Glomerular endothelial cell (primary cell): ENCODE measurements at places on chromosomes 16 and 17. TPM values are rescaled to one million over a fixed set of nuclear protein-coding genes. Genes with fewer than 3 reads are reported as not detected.
A peak's percentile ranks its signal among the peaks of the same experiment; 100 is the strongest.

GRCh38 chr16:717450-718245, 2.7 kb downstream of the METRN start:
- no peak for DNase-seq

- peak; percentile 37 for DNase-seq
Observed at GRCh38 chr17:17440010-17440843, 36.6 kb upstream of the MED9 start.

Gene CA7
- total RNA-seq, result not detected in 2 replicates

Gene AKTIP
- 30.0 and 39.9 TPM in 2 replicates for total RNA-seq

Gene KRT33A
- total RNA-seq, result not detected in 2 replicates

- DNase-seq, result no peak
Observed at GRCh38 chr17:58089111-58089510, 5.9 kb downstream of the DYNLL2 start.

DNA sequence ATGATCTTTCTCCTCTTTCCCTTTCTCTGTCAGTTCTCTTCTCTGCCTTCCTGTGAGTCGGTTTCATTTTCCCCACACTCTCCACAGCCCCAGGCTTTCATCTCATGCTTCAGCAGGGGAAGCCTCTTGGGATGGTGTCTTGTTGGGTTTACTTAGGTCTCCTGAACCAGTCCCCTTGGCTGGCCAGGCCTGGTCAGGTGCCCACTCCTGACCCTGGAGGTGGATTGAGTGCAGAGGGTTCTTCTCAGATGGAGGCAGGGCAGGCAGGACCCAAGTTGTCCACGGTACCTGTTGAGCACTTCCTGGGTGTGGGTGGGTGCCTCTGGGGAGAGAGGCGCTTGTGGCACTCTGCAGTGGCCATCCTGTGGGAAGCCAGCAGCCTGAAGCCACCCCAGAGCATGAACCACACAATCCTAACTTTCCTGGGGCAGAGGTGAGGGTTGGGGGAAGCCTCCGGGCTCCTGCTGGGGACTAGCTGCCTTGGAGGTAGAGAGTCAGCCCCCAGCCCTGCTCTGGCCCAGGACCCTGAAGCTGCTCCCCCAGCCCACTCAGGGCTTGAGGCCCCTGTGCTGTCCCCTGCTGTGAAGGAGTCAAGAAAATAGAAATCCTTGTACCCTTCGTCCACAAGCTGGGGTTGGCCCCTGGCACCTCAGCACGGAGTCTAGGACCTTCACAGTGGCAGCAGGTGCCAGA, 2.0 kb upstream of the RAP1GAP2 start:
- no peak for DNase-seq

DNA sequence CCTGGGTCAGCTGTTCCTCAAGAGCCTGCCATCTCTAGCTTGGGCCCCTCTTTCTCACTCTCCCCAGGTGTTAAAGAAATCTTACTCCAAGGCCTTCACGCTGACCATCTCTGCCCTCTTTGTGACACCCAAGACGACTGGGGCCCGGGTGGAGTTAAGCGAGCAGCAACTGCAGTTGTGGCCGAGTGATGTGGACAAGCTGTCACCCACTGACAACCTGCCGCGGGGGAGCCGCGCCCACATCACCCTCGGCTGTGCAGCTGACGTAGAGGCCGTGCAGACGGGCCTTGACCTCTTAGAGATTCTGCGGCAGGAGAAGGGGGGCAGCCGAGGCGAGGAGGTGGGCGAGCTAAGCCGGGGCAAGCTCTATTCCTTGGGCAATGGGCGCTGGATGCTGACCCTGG, 6.8 kb downstream of the CNP start:
- no peak for DNase-seq

DNA sequence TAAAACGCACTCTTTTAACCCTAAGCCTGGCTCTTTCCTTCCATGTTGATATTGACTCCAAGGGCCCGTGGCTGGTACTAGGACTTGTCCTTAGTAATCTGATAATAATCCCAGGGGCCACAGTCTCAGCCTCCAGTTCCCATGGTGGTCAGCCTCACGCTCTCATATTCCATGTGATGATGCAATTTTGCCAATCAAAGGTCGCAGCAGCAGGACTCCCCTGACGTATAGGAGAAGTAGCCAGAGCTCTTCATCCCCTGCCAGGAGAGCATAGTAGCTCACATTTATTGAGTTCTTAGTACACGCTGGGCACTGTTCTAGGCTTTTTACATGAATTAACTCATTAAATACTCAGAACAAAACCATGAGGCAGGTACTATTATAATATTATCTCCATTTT, 42.4 kb downstream of the CD300LF start:
- no peak for DNase-seq

Gene SLC43A2
- 29.5 and 48.9 TPM in 2 replicates for total RNA-seq

GRCh38 chr17:70808596-70808995, 639.3 kb downstream of the KCNJ2 start:
- no peak for DNase-seq

Gene ZFHX3
- 13.6 and 19.8 TPM in 2 replicates for total RNA-seq

DNA sequence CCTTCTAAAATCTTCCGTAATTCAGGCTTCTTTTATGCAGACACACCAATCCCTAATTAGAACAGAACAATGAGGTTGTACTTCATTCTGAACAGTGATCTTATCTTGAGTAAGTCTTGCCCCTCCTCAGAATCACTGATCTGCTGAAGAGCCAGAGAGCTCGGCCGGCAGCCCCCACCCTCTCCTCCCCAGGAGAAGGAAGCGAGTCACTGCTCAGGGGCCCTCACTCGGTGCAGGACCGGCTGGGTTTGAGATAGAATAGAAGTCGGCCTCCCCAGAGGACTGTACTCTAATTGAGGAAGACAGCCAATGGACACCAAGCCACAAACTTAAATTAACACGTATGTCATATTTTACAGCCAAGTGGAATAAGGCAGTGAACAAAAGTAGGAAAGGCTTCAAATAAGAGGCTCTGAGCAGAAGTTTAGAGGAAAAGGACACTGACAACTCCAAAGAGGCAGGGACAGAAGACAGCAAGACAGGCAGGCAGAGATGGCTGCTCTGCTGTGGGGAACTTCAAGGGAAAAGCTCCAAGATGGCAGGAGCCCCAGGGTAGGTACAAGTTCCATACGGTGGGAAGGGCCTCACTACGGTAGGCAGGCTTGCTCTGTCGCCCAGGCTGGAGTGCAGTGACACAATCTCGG, 18.6 kb downstream of the CREBBP start:
- no peak for DNase-seq

- peak; percentile 52 for DNase-seq
Observed at GRCh38 chr16:21103941-21104860, 46.4 kb downstream of the DNAH3 start.

- DNase-seq, result no peak
Observed at GRCh38 chr16:2775131-2775716, 1.9 kb downstream of the ELOB start.

Gene TRIM72
- not detected in 2 replicates for total RNA-seq

Gene PRPSAP1
- 79.1 and 87.6 TPM in 2 replicates for total RNA-seq

GRCh38 chr17:49576917-49577649, 1.4 kb downstream of the NXPH3 start:
- no peak for DNase-seq

Gene HS3ST2
- not detected in 2 replicates for total RNA-seq

Gene DECR2
- total RNA-seq, result 29.1 and 35.9 TPM in 2 replicates

GRCh38 chr17:14923981-14924380, 341.1 kb downstream of the PMP22 start:
- no peak for DNase-seq

Gene HS3ST4
- not detected in 2 replicates for total RNA-seq

DNA sequence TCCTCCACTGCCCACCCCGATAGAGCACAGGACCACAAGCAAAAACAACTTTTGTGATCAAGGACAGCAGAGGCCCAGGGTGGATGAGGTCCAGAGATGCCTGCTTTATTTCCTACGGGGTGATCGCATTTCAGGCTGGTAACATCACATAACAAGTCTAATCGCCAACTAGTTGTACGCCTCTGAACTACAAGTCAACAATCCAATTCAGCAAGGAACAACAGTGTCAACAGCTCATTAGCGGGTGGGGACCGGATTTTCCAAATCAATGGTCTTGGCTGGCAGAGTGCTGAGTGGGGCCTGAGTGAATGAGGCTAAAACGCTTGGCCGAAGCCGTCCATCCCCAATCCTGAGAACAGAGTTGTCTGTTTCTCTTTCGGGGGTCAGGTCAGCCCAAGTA, 17.1 kb downstream of the MRM3 start:
- DNase-seq, result no peak

GRCh38 chr16:84673203-84673535, 24.9 kb downstream of the KLHL36 start:
- no peak for DNase-seq

Gene CBFA2T3
- 0.05 and 0.23 TPM in 2 replicates for total RNA-seq

DNA sequence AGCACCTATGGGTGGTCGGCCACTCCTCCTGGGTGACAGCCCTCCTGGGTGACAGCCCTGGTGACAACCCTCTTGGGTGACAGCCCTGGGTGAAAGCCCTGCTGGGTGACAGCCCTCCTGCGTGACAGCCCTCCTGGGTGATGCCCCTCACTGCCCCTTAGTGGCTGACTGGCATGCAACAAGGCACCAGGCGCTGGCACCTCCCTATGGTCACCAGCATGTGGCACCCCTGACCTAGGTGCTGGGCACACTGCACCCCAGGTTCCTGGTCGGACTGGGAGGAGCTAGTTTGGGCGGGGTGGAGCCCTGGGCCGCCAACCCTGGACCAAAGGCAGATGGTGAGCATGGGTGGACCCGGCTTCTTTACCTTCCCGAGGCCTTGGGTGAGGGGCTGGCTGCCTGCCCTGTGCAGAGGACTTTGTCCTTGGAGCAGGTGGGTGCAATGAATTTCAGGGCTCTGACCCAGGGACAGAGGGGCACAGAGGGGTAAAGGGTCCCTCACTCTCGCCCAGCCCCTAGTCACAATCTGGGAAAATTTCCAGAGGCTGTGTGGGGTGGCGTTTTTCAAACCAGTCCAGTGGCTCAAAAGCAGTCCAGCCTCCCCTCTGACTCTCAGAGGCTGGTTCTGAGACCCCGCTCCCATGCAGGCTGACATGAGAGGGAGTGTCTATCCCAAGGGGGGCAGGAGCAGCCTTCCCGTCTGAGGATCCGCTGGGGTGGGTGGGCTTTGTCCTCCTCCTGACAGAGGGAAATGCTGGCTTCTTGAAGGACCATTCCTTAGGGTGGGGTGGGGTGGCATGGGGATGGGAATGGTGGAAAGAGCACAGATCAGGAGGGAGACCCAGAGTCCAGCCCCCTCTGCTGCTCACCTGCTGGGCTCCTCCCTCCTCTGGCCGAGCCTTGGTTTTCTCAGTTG, 25.9 kb upstream of the TNFRSF13B start:
- no peak for DNase-seq

DNA sequence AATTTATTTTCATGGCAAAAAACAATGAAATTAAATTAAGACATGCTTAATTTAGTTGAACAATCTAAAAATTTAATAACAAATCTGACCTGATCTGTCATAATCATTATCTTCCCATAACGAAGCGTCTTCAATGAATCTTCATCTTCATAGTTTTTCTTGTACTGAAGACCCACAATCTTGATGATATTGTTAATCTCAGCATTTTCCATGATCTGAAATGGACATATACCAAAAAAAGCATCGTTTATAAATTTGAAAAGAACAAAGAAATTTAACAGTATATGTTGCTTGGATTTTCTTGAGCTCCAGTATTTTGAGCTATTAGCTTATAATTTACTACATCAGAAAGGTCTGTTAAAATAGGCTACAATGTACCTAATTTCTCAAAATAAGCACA, 10.2 kb downstream of the TOP2A start:
- DNase-seq, result no peak

GRCh38 chr16:70253291-70254106, 1.8 kb upstream of the EXOSC6 start:
- DNase-seq, result no peak

GRCh38 chr16:86566601-86566965, at the start of gene FOXC2:
TSS of gene FOXC2 (plus strand) at chr16:86566829. CDS start at chr16:86567336, 507 bp downstream.
- no peak for DNase-seq

DNA sequence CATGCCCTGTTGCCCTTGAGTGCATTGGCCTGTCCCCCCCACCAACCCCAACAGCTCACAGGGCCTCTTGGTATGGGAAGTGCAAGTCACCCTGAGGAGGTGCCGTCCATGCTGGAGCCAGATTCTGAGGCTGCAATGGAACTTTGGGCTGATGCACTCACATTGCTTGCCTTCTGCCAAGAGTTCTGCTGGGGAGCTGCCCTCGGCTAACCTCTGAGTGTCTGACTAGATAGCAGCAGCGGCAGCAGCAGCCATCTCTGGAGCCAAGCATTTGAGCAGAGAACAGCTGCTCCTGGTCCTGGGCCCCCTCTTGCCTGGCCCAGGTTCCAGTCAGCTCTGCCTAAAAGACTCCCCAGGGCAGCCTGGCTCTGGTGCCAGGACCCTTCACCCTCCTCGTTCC, 61.5 kb downstream of the GNAO1 start:
- no peak for DNase-seq
